ENCODE measurements at places on chromosomes 2 and 18. TPM values are rescaled to one million over a fixed set of nuclear protein-coding genes. Genes with fewer than 3 reads are reported as not detected.

- DNase-seq = no peak
Observed at GRCh38 chr2:102187496-102188150, 800 bp downstream of the IL1RL2 start.

RIOK3 gene
- 64.3 TPM for total RNA-seq

OSBPL1A gene
- 19.1 TPM for total RNA-seq

BOLL gene
- not detected for total RNA-seq

DNA sequence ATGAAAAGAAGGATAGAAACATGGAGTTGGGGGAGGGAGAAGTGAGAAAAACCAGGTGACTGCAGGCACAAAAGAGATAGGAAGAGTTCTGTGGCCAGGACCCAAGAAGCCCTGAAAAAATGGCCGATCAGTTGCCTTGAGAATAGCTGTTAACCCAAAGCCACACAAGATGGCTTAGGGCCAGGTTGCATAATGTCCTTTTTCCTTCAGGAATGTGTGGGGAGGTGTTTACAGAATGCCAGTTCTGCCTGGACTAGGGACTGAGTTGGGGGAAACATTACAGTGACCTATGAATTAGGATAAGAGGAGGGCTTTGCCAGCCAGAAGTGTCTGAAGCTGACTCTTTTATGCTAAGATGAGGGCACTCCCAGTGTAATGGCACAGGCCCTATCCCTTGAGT is 17.1 kb downstream of the FAM110C start:
- no peak for DNase-seq

DNA sequence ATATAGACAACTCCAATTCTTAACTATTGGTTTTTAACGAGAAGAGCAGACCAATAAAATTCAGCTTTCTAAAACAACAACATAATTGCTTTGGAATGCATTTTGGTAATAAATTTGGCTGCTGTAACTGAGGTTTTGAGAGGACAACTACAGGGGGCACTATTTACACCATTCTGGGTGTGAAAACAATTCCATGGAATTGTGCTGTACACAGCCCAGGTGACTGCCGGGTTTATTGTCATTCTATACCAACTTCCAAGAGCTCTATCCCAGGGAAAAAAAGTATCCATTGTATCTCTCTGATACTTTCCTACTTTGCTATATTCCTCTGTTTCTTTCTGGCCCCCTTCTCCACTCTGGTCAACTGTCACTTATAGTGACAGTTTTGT is 38.4 kb downstream of the IRS1 start:
- no peak for DNase-seq

CIB4 gene
- not detected for total RNA-seq

- DNase-seq = no peak
Observed at GRCh38 chr2:20468549-20469500, 22.0 kb downstream of the RHOB start.

ADAM23 gene
- total RNA-seq = not detected

DNA sequence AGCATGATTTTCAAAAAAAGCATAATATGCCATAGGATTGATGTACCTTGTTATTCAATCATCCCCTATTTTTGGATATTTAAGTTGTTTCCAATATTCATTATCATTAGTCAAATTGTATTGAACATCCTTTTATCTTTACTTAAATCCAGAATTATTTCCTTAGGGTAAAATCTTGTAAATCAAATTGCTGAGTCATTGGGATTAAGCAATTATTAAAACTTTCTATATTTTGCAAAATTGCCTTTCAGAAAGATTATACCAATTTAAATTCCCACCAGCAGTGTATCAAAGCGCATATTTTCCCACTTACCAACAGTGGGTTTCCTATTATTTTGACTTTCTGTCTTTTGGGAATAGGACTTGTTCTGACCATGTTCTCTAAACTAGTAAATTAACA is 159.3 kb downstream of the SS18 start:
- no peak for DNase-seq

- no peak for DNase-seq
Observed at GRCh38 chr18:23127090-23127489, 8.2 kb upstream of the CABLES1 start.

LYPD6B gene
- 28.8 TPM for total RNA-seq

DNA sequence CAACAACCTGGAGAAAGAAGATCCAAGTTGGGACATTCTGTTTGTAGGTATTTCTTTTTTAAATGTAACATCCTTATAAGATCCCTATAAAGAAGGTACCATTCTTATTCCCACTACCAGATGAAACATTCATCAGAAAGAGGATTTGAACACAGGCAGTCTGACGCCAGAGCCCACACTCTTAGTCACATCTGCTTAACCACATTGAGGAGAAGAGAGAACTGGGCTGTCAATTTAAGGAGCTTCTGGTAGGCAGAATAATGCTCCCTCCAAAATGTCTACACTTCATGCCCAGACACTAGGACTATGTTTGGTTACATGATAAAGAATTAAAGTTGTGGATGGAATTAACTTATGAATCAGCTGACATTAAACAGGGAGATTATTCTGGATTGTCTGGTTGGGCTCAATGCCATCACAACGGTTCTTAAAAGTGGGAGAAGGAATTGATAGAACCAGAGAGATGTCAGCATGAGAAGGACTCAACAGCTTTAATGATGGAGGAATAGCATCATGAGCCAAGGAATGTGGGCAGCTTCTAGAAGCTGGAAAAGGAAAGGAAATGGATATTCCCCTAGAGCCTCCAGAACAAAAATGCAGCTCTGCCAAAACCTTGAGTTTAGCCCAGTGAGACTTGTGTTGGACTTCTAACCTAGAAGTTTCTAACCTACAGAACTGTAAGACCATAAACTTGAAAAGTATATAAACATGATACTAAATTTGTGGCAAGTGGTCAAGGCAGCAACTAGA is 82.2 kb downstream of the KLF7 start:
- no peak for DNase-seq

- DNase-seq = no peak
Observed at GRCh38 chr2:50856016-50856541, 175.9 kb downstream of the NRXN1 start.

DNA sequence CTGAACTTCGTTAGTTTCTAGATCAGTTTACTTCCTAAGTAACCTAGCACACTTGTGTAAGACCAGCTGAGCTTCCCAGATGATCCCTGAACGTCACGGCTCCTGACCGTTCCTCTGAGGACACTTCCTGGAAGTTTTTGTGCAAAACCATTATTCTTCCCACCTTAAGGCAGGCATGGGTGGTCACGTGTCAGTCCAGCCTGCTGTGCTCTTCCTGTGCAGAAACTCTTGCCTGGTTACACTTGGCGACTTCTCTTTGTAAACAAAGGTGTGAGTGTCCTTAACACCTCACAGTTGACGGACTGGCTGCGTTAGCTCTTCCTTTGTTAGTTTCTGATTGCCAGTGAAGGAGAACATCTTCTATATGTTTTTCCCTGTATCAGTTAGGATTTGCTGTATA is 118.3 kb downstream of the SH3RF3 start:
- DNase-seq = no peak

REG1B gene
- total RNA-seq = not detected

DNA sequence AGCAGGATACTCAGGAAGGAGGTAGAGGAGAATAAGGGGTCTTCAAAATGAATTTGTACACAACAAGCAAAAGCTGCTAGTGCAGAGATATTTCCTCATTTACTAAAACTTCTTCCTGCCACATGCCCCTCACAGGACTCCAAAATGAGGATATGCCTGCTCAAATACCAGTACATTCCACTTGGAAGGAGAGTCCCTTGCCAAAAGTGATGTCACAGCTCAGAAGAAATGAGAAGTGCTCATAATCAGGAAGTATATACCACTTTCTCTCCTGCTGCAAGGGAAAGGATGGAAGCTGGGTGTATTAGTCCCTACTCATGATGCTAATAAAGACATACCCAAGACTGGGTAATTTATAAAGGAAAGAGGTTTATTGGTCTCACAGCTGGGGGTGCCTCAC is 87.7 kb upstream of the FSHR start:
- no peak for DNase-seq

- DNase-seq = no peak
Observed at GRCh38 chr2:100603414-100603813, 40.6 kb downstream of the PDCL3 start.

LYPD1 gene
- total RNA-seq = 146 TPM

GRCh38 chr2:80610108-80610507 is 305.6 kb upstream of the LRRTM1 start:
- no peak for DNase-seq

TRIM54 gene
- total RNA-seq = not detected

GRCh38 chr18:22432657-22433137 is 15.0 kb upstream of the CTAGE1 start:
- peak; percentile 97 for DNase-seq

TUBA4B gene
- total RNA-seq = not detected

- DNase-seq = no peak
Observed at GRCh38 chr2:216897561-216898203, 37.8 kb upstream of the TNP1 start.

DNA sequence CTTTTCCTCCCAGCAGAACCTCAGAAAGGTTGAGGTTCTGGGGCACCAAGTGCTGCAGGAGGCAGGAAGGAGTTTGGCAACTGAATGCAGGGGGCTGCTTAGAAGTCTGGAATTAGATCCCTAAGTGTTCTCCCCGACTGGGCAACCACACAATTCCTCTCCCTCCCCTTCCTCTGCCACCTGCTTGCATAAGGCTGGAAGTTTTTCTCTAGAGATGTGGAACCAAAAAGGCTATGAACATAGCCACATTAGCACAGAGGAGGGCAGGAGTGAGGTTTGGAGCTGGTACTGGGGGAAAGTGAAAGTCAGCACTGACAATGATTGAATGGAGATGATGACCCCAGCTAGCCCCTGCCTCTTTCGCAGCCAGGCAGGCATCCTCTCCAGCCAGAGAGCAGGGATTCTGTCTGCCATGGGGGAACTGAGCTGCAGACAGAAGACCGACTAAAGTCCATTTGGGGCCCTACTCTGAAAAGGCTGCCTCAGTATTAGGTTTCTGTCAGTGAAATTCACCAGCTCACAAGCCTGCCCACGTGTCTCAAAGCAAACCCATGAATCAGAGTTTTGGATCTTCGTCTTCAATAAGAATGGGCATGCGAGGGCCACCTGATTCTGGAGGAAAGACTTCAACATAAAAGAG is 87.9 kb upstream of the ITGA6 start:
- peak; percentile 35 for DNase-seq

GRCh38 chr2:229408356-229408755 is 137.3 kb upstream of the PID1 start:
- peak; percentile 90 for DNase-seq

BOK gene
- 11.7 TPM for total RNA-seq

SSB gene
- 76.0 TPM for total RNA-seq

- no peak for DNase-seq
Observed at GRCh38 chr18:20996418-20996817, 115.2 kb downstream of the ROCK1 start.

DNA sequence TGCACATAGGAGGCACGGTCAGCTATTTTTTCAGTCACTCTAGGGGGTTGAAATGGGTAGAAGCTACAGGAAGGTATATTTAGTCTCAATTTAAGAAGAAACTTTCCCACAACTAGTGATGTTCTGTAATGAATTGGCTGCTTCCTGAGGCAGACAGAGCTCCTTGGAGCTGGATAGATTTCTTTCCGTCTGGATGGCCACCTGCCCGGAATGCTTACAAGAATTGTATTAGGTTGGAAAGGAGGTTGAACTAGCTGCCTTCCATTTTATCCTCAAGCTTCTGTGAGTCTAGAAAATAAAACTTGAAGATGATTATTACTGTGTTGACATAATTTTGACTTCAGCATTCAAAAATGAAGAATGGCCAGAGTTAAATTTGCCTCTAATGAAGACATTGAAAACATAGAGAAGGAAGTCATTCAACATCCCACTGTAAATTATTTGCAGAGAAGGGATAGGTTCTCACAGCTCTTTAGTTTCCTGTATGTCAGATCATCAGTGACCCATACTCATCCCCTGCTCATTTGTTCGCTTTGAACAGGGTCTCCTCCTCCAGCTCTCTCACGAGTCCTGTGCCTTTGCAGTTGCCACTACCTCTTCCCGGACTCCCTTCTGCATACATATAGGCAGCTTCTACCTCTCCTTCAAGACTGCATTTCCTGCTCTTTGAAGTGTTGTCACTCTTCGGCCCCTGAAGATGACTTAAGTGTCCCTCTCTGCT is 88.8 kb downstream of the CRIM1 start:
- DNase-seq = no peak

DNA sequence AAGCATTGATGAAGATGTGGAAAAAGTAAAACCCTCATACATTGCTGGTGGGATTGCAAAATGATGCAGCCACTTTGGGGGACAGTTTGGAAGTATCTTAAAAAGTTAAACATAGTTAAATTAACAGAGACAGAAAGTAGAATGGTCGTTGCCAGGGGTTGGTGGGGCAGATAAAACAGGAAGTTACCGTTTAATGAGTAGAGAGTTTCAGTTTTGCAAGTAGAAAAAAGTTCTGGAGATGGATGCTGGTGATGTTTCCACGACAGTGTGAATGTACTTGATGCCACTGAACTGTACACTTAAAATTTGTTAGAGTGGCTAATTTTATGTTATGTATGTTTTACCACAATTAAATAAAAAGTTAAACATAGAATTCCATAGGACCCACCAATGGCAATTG is 44.5 kb upstream of the EGR4 start:
- no peak for DNase-seq

DNA sequence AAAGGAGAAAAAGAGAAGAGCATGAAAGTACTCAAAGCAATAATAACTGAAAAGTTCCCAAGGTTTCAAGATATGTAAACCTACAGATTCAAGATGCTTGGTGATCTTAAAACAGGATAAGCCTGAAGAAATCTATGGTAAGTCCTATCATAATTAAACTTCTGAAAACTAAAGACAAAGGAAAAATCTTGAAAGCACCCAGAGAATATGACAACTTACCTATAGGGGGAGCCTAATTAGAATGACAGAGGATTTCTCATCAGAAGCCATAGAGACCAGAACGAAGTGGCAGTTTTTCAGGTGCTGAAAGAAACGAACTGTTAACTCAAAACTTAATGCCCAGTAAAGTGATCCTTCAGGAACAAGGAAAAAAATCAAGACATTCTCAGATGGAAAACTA is 59.7 kb downstream of the XDH start:
- DNase-seq = peak; percentile 43

DNA sequence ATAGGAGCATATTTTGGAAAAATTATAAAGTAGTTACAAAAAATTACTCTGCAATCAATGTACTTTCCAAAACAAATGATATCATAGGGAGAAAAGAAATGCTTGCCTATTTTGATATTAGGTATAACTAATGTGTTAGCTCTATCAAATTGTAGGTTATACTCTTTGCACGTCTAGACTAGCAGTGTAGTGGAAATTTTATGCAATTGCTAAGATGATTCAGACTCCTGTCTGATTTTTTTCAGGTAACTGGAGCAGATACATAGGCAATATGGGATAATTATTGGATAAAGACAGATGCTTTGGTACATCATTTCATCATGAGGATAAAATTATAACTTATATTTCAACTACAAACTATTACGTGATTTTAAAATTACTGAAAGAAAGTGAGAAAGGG is 918.3 kb downstream of the EPHA4 start:
- DNase-seq = no peak

- peak; percentile 29 for DNase-seq
Observed at GRCh38 chr2:182767578-182767977, 51.5 kb downstream of the DNAJC10 start.

DNA sequence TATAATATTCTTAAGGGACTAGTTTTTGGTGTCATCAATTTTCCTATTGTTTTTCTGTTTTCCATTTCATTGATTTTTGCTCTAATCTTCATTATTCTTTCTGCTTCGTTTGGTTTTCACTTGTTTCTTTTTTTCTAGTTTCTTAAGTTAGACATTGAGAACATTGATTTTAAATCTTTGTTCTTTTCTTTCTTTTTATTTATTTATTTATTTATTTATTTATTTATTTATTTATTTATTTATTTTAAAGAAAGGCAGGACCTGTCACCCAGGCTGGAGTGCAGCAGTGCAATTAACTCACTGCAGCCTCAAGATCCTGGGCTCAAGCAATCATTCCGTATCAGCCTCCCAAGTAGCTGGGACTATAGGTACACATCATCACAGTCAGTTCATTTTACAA is 7.0 kb upstream of the FMNL2 start:
- no peak for DNase-seq
